ENCODE measurements at places on chromosomes 11 and 22.

DNA sequence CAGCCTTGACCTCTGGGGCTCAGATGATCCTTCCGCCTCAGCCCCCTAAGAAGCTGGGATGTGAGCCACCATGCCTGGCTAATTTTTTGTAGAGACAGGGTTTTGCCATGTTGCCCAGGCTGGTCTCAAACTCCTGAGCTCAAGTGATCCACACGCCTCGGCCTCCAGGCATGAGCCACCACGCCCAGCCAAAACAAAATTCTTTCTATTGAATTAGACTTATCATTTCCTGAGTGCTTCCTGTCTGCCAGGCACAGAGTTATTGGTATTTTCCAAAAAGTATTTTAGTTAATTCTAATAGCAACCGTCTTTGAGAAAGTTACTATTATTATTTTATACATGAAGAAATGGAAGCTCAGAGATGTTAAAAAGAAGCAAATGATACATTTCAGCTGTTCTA lies 61.4 kb upstream of the LMO2 start:
- no peak for DNase-seq

DNA sequence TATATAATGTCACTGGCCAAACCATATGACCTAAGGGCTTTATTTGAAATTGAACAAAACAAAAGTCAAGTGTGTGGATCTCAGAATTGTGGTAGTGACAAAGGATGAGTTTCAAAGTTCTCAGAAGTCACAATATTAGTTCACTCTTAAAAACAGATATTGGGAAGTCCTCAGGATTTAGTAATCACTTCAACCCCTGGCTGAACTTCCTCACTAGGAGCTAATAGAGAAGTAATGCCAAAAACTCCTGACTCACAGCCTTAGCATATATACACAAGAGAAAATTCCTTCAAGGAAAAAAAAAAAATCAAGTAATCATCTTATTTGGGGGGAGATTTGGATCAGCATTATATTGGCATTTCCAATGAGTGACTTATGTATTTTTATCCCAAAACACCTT lies 75.6 kb upstream of the APOA1 start:
- no peak for DNase-seq

- DNase-seq = no peak
Measured at GRCh38 chr11:102553835-102554282, 23.3 kb upstream of the MMP7 start.

- no peak for DNase-seq
Measured at GRCh38 chr11:44904261-44905020, 46.2 kb downstream of the TP53I11 start.

- DNase-seq = no peak
Measured at GRCh38 chr11:3669128-3669527, 2.1 kb downstream of the CHRNA10 start.

DNA sequence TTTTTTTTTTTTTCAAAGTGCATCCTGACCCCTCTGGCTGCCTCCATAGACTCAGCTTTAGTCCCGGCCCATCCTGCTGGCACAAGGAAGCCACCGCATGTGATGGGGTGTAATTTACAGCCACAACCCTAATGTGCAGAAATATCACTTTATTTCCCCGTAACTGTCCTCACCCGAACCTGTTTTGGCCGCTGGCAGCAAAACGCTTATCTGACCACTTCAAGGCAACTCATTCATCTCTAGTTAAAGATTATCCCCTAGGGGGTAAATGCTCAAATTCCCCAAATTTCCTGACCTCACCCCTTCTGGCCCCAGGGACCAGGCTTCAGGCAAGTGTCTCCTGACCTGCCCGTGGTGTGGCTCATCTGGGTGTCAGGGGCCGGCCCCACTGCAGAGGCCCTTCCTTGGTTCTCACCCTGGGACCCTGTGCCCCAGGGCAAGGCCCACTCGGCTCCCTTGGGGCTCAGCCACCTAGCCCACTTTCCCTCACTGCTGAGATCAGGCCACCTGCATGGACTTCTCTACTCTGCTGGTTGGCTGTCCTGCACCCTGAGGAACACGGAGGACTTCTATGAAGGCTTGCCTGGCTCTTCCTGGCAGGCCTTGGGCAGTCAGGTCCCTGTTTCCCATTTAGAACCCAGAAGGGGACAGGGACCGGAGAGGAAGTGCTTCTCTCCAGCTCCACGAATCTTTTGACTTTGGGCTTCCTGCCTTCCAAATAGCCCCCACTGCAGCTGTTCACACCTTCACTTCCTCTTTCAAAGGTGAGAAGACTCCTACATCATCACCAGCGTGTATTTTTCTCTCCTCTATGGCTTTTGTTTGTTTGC lies 53.3 kb downstream of the WNT11 start:
- DNase-seq = no peak

DNA sequence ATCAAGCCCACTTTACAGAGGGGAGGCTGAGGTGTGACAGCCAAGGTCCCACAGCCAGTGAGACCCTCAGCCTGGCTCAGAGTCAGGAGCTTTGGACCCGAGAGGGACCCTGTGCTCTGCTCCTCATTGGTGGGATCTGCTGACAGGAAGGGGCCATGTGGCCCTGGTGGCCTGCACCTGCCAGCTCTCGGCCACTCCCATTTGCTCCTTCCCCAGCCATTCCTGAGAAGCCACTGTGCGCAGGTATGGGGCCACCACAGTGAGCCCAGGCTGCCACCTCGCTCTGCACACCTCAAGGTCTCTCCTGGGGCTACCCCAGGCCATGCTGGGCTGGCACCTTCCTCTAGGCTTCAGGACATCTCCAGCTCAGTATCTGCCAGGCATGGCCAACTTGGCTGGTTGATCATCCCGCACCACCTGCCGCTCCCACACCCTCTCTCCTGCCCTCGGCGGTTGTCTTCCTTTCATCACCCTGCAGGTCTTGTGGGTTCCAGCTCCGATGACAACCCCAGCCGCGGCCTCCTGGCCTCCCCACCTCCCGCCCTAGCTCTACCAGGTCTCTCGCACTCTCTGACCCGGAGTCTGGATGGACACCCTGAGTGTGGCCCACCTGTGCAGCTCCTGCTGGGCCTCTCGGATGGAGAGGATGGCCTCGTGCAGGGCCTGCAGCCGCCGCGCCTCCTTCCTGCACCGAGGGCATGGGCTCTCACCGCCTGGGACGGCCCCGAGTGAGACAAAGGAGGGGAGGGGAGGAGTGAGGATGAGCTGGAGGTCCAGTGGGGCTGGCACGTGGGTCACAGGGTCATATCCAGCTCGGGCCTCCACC lies 32.2 kb upstream of the CARS1 start:
- no peak for DNase-seq

DNA sequence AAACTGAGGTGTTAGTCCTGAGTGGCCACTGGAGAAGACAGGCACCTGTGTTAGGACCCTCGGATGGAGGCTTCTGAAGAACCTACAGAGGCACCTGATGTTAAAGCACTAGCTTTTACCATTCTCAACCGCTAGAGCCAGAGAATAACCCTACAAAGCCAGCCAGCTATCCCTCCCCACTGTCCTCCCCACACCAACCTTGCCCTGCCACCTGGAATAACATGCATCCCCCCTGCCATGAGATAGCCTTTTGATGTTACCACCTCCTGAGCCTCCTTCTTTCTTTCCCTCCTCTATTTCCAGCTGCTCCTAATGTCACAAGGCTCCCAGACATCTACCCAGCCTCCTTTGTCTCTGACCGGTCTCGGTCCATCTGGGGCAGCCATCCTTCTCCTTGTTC lies 28.1 kb downstream of the COMMD9 start:
- no peak for DNase-seq

- DNase-seq = no peak
Measured at GRCh38 chr11:18752502-18752901, 26.5 kb upstream of the IGSF22 start.

DNA sequence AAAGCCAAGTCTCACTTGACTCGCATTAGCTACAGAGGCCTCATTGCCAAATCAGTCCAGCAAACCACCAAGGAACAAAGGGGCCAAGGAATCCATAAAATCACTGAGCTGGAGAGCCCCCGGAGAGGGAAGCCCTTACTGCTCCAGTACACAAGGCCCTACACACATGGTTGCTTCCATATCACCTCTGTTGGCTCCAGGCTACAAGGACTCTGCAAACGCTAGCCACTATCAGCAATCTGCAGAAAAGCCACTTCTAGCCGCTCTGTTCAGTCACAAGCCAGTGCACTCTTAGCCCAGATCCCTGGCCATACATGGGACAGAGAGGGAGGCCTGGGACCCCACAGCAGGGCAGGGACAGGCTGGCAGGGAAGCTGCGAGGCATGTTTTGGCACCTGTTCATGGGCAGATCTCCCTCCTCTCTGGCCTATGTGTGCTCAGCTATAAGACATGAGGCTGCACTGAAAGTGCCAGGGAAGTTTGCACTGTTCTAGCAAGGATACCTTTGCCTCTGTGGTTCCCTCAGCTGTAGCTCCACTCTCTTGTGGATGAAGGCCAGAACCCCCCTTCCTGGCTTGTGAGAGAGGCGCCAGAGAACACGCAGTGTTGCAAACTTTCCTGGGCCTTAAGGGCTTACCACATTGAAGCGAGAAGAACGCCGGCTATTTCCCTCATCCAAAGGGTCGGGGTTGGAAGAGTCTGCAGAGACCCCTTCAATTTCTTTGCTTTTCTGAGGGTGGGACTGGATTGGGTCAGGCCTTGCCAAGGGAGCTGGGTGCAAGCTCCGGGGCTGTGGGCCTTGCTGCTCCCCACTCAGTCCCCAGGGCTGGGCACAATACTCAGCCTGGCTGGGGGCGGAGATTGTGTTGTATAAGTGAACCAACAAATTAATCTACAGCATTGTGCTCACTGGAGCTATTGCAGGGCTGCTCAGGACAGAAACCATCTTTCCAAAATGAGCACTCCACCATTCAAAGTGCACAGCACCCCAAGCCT lies 108.7 kb upstream of the PITPNB start:
- no peak for DNase-seq

- DNase-seq = no peak
Measured at GRCh38 chr22:32205974-32206773, 1.3 kb upstream of the RFPL2 start.

GRCh38 chr11:134862587-134863195 lies 450.6 kb upstream of the B3GAT1 start:
- DNase-seq = no peak

DNA sequence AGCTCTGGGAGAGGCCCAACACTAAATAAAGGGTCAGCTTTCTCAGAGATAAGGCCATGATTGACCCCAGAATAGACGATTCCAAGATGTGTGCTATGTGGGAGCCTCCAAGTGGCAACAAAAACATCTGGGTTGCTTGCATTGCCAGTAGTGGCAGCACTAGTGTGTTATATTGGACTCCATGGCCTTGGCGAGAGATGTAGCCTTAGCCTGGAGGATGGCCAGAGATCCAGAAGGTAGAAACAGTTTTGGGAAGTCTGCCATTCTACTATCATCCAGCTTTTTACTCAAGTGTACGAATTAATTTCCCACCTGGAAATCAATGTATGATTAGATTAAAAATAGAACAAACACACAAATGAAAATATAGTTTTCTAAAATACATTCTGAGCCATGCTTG lies 3.0 kb downstream of the OR8D4 start:
- DNase-seq = no peak

DNA sequence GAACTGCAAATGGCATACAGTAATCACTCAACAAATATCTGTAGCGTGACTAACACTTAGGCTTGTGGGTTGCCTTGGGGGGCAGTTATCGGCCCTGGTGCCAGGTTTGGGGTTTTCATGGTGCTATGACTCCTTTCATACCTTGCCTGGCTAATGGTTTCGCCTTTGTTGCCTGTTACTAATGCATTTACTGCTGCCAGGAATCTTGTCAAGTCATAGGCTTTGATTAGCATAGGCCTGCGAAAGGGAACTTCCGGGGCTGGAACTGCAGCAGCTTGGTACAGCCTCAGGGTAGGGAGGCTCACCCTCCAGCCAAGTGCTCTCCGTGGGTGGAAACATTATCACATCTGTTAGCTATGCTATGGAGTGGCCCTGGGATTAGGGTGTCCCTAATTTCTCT lies 13.2 kb downstream of the SLC25A18 start:
- DNase-seq = no peak

- no peak for DNase-seq
Measured at GRCh38 chr11:23284631-23285030, 424.4 kb upstream of the CCDC179 start.

GRCh38 chr11:70913715-70914231 lies 338.6 kb downstream of the SHANK2 start:
- DNase-seq = no peak

DNA sequence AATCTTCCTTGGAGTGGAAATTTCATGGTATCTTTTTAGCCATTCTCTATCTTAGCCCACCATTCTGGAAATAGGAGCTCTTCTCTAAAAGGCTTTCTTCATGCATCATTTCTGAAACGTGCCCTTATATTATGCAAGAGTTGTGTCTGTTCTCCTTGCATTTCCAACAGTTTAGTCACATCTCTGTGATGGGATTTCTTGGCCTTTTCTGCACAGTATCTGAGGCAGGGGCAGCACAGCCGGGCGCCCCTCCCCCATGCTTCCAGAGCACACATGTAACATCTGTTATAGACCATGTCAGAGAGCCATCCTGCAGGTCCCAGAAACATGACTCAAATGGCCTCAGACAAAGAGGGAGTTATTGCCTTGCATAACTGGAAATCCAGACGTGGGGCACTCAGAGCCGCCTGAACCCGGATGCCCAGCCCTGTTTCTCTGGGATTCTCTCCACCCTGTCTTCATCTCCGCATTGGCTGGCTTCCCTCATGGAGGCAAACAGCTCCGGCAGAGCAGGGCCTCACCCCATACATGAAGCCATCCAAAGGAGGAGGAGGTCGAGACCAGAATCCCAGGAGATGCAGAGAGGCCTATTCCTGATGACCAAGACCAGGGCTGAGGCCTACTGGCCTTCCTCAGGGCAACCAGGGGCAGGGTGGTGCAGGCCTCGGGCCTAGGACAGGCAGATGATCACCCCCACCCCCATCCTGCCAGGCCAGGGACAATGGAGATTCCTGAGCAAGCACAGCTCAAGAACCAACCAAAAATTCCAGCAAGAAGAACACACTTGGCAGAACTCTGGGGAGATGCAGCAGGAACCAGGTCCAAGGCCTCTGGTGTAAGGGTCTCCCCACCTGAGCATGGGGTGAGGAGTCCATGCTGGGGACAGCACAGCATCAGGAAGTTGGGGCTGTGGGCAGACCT lies 61.3 kb downstream of the IGLL5 start:
- DNase-seq = no peak

DNA sequence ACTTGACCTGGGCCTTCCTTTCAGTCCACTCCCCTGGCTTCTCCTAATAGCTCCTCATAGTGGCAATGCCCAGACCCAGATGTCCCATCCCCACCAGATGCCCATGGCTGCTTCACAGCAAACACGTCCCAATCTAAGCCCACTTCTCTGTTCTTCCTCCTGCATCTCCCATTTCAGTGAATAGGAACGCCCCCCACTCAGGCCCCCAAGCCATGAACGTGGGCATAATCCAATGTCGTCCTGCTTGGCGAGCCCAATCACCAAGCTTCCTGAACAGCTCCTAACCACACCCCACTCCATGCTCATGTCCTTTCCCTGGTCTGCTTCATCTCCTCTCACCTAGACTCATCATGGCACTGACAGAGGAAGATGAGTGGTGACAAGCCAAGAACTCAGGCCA lies 8.9 kb downstream of the IL18BP start:
- no peak for DNase-seq

- DNase-seq = no peak
Measured at GRCh38 chr22:30234786-30235470, 11.6 kb downstream of the LIF start.

DNA sequence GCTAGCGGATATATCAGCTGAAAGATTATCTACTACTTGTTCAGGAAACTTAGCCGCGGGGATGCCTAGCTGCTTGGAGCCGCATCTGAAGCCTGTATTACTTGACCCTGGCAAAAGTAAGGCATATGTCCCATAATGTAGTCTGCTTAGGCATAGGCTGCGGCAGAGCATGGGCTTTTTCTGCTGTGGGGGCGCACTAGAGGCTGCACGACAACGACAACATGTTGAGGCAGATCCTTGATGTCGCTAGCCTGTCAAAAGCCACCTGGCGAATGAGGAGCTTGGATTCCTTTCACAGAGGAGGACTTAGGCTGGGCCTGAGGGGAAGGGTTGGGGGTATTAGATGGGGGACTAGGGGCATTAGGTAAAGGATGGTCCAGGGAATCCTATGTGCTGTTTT lies 1.1 kb upstream of the OR52N2 start:
- no peak for DNase-seq
